ENCODE measurements at places on chromosomes 2 and 18. TPM values are rescaled to one million over a fixed set of nuclear protein-coding genes. Genes with fewer than 3 reads are reported as not detected.

The CHRNA1 gene
- total RNA-seq, result not detected

The GALR1 gene
- not detected for total RNA-seq

The PCARE gene
- total RNA-seq, result not detected

The CD8A gene
- not detected for total RNA-seq

The SLC8A1 gene
- total RNA-seq, result 0.91 TPM

The ANO7 gene
- 0.62 TPM for total RNA-seq

The ALLC gene
- not detected for total RNA-seq

The MRPS5 gene
- 66.8 TPM for total RNA-seq

The TP53I3 gene
- 8.8 TPM for total RNA-seq

The CLEC4F gene
- not detected for total RNA-seq

The KCNK3 gene
- 2.8 TPM for total RNA-seq

The ZC3H6 gene
- 3.5 TPM for total RNA-seq

The MOGAT1 gene
- total RNA-seq, result not detected

The DOK1 gene
- total RNA-seq, result 7.5 TPM

The VWA3B gene
- total RNA-seq, result not detected

The SLC14A1 gene
- total RNA-seq, result 4.6 TPM

The SERPINB12 gene
- total RNA-seq, result not detected

Data from M059J (cell line).